ENCODE measurements at places on chromosomes 2 and 18. TPM values are rescaled to one million over a fixed set of nuclear protein-coding genes. Genes with fewer than 3 reads are reported as not detected.

GRCh38 chr2:132909427-132909826, 239.4 kb upstream of the LYPD1 start:
- no peak overlapping the region for H3K27ac ChIP-seq
- DNase-seq = no peak
- H3K36me3 ChIP-seq = no peaks in the 10 kb centered on the region
- H3K4me3 ChIP-seq = no peak overlapping the region
- peaks cover 7% of the 10 kb centered on the region for H3K27me3 ChIP-seq

GRCh38 chr18:65968239-65969004, 217.6 kb downstream of the CDH7 start:
- H3K36me3 ChIP-seq = no peaks in the 10 kb centered on the region
- no peak overlapping the region for H3K27ac ChIP-seq

DNA sequence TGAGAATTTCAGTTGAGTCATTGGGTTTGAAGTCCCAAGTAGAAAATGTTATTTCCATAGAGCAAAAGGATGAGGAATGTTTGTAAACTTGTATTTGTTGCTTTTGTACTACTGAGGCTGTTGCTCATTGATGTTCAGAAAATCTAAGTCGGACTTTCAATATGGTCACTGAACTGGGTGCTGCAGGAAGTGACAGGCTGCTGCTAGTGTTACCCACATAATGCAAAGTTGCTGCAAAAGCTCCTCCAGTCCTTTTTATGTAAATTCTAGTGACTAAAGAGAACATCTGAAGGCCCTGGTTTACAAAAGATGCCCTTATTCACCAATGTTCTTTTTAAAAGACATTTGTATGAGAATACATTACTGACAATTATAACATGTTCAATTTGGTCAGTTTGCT, 131.1 kb upstream of the FAM98A start:
- H3K27me3 ChIP-seq = no peaks in the 10 kb centered on the region
- H3K4me1 ChIP-seq = no peaks in the 10 kb centered on the region
- no peak for DNase-seq
- no peak overlapping the region for H3K4me3 ChIP-seq
- H3K27ac ChIP-seq = no peak overlapping the region

DNA sequence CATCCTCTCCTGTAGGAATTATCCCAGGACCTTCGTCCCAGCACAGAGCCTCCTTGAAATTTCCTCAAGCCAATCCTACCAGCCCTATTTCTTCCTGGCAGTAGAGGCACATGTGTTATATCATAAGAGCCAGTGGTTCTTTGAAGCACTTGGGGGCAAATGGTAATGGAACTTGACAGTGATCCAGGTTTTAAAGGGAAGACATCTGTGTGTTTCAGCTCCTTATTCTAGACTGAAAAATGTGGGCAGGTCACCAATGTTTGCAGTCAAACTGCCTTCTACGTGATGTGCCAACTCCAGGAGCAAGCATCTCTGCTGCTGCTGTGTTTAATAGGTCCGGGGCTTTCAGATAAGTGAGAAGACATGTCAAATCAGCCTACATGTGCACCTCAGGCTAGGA, 157.1 kb downstream of the GALNT14 start:
- no peak for DNase-seq
- no peak overlapping the region for H3K27ac ChIP-seq
- no peaks in the 10 kb centered on the region for H3K36me3 ChIP-seq

DNA sequence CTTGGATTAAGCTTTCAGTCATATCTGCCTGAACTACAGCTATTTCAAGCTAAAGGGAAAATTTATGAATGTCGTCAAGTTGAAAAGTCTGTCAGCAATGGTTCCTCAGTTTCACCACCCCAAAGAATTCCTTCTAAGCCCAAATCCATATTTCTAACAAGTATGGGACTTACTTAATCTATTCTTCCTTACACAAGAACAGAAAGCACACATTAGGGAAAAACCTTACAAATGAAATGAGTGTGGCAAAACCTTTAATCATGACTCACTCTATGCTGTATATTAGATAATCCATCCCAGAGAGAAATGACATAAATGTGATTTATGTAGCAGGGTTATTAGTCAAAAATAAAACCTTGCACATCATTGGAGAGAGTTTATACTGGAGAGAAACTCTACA, 78.9 kb downstream of the RAB31 start:
- no peaks in the 10 kb centered on the region for H3K4me1 ChIP-seq
- H3K27ac ChIP-seq = no peak overlapping the region
- H3K27me3 ChIP-seq = no peaks in the 10 kb centered on the region

DNA sequence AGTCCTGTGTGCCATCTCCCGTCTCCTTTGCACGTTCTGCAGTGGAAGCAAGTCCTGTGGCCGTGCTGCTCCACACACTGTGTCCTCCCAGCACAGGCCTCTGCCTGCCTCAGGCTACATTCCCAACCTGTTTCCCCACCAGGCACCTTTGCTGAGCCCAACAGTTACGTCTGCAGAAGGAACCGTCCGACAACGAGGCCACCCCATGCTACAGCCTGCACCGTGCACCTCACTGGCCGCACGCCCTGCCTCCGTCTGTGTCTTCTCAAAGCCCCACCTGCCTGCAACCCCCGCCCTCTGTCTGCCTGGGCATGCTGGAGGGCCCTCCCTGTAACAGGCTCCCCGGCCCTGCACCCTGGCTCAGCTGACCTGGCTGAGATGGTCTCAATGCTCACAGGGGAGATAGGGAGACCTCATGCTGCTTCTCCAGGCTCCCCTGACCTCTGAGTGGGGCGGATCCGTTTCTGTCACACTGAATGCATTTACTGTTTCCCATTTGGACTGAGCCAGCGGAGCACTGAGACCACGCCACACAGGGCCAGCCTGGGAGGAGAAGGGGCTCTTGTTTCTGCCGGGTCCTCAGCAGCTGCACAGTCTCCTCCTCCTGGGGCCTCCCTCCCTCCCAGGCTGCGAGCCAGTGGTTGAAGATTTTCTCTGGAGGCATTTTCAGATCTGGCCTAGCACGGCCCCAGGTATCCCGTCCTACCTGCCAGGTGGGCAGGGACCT, 109.1 kb upstream of the OTOS start:
- no peak overlapping the region for H3K4me3 ChIP-seq
- H3K4me1 ChIP-seq = peaks cover 3% of the 10 kb centered on the region
- DNase-seq = peak; percentile 8
- peaks cover 4% of the 10 kb centered on the region for H3K27me3 ChIP-seq

The FNDC4 gene
- 10.2 TPM for total RNA-seq

The SERPINB13 gene
- not detected for total RNA-seq

The ARHGEF33 gene
- total RNA-seq = 1.4 TPM
